Hypothalamus (tissue), 51 donors: ENCODE measurements at places on chromosomes 16 and 17.

DNA sequence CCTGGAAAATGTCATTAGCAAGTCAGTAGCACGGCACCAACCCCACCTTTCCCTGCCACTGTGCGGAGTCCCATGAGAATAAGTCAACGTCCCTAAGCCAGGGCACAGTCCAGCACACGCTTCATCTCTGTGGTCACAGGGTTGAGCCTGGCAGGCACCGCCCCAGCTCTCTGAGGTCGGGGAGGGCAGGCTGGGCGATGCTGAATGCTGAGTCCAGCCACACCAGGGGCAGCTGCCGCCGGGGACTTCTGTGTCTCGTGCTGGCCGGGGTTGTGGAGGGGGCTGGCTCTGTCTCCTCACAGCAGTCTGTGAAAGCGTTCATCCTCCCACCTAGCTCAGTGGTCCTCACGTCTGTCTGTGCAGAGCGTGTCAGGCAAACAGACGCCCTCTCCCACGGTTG is 53.2 kb downstream of the BANP start:
- DNase-seq, result no peak

- no peak for DNase-seq
Observed at GRCh38 chr17:63447471-63448009, 1.4 kb upstream of the CYB561 start.

DNA sequence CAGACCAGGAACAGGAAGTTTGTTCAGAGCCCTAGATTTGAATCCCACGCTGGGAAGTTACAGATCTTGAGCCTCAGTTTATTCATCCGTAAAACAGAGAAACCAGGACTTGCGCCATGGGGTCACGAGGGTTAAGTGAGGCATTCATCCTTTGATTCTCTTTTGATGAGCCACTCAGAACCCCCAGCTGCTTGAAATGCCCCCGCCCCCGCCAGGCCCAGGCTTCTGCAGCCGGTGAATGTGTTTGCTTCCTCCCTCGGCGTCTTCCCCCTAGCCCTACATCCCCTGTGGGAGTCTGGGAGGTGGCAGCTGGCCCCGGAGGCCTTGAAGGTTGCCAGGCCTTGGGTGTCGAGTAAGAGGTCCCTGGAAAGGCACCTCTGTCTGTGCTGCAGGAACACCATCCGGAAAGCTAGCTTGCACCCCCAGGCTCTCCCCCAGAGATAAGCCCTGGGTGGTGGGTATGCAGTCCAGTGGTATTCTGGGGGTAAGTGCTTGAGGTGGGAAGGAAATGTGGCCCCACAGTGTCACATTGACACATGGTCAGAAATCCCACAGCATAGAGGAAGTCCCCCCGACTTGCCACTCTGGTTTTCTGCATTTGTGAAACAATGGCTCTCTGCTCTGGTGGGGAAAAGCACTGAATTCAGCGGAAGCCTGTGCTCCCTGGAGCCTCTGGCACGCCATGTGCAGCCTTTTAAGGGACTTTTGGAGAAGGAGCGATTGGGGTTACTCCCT is 14.9 kb downstream of the IRF8 start:
- no peak for DNase-seq

GRCh38 chr17:49748791-49749190 is 15.1 kb downstream of the FAM117A start:
- no peak for DNase-seq

DNA sequence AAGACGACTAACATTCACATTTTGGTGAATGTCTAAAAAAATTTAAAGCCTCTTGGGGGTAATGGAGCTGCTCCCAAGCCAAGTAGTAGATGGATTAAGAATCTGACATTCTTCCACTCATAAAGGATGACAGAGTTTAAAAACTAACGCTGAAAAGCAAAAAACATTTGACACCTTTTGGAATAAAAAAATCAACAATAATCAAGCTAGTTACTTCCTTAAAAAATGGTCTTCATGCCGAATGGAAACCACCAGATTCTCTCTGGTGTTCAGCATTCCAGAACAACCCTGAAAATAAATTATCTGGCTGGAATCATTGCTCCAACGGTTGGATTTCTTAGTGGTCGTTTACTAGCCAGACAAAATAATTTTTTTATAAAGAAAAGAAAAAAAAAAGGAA is 18.0 kb downstream of the HLF start:
- DNase-seq, result no peak

- DNase-seq, result no peak
Observed at GRCh38 chr17:31357839-31358394, 33.6 kb upstream of the RAB11FIP4 start.

GRCh38 chr17:9291912-9292560 is 270.7 kb downstream of the NTN1 start:
- DNase-seq, result peak; percentile 2

GRCh38 chr17:45022655-45023339 is 28.6 kb downstream of the DCAKD start:
- DNase-seq, result no peak

GRCh38 chr16:24848065-24848464 is 2.3 kb downstream of the SLC5A11 start:
- DNase-seq, result no peak

GRCh38 chr16:1073262-1073558 is 663 bp downstream of the SSTR5 start:
- no peak for DNase-seq

- DNase-seq, result no peak
Observed at GRCh38 chr17:31061678-31062077, 33.1 kb upstream of the NF1 start.

- DNase-seq, result no peak
Observed at GRCh38 chr17:332558-333322, 19.9 kb downstream of the RPH3AL start.

DNA sequence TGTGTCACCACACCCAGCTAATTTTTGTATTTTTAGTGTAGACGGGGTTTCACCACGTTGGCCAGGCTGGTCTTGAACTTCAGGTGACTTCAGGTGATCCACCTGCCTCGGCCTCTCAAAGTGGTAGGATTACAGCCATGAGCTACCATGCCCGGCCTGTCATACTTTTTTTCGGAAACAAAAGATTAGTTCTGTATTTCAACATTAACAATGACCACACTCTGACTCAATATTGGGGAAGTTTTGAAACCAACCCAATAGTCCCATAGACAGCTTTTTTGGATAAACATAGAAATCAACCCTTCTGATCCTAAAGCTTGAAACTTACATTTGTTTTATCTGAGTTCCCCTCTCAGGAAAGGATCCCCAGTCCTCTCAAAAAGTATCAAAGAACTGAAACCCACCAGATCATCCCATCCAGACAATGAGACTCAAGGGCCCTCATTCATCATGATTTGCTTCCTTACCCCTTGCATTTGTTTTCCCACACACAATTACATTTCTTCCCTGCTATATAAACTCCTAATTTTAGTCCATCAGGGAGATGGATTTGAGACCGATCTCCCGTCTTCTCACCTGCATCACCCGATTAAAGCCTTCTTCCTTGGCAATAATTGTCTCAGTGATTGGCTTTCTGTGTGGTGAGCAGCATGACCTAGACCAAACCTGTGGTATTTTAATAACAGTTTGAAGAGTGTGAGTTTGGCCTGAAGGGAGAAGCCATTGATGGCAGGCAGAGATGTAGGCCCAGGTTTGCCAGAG is 7.2 kb upstream of the AGRP start:
- DNase-seq, result no peak

GRCh38 chr16:89655062-89655643 is 2.4 kb downstream of the CHMP1A start:
- no peak for DNase-seq

DNA sequence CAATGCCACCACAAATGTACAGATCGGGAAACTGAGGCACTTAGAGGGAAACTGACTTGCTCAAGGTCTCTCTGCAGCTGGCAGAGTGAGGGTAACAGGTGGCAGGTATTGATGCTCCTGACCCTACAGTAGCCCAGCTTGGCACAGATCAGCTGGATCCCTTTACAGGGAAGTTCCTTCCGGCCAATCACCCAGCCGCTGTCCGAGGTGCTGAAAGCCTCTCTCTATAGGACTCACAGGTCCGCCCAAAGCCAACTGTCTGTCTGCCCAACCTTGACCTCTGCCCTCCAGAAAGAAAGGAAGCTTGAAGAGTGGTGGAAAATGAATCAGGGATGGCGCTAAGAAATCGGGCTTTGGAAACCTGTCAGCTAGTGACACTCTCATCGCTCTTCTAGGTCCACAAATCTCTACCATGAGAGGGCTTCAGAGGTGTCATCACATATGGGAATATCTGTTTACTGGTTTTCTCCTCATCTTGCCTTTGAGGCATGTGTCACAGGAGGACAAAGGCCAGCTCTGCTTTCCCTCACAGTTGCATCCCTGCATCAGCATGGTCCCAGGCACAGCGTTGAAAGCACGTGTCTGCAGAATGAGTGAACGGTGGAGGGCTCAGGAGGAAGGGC is 246.2 kb downstream of the KATNIP start:
- DNase-seq, result no peak

- peak; percentile 22 for DNase-seq
Observed at GRCh38 chr16:88442727-88443576, 10.1 kb upstream of the ZFPM1 start.

GRCh38 chr16:14405611-14406537 is 224.2 kb downstream of the PARN start:
- no peak for DNase-seq

DNA sequence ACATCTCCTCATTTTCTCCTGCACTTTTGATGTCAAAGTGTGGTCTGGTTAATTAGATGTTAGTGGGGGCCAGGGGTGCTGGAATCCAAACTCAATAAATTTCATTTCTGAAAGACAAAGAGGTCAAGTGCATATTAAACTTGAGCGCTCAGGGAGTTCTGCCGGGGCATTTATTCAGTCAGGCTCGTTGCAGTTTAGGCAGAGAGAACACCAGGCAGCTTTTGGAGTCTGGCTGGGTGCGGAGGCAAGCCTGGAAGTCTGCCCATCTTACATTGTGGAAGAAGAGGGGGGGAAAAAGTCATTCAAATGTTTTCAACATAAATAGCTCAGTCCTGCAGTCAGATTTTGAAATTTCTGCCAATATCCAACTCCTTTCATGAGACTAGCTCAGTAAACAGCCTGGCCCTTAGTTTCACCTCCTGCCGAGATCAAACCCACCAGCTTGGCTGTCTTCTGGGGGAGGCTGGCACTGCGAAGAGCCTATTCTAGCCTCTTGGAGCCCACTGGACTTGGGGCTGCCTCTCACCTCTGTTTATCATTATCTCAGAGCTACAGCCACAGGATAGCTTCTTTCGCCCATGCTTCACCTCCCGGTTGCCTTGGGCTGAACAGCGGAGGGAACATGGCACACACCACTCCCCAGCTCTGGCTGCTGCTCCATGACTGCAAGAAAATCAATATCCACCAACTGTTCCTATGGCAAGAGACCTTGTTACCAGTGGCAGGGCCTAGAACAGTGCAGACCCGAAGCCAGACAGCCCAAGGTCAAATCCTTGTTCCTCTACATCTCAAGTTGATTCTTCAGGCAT is 177.4 kb upstream of the CDH5 start:
- DNase-seq, result peak; percentile 35

- no peak for DNase-seq
Observed at GRCh38 chr17:63528183-63528582, 5.0 kb downstream of the KCNH6 start.

GRCh38 chr17:416293-417206 is 63.9 kb upstream of the RPH3AL start:
- no peak for DNase-seq

- no peak for DNase-seq
Observed at GRCh38 chr17:79479876-79480275, 131.0 kb downstream of the RBFOX3 start.

- DNase-seq, result no peak
Observed at GRCh38 chr16:65125871-65126270, 4.0 kb upstream of the CDH11 start.

DNA sequence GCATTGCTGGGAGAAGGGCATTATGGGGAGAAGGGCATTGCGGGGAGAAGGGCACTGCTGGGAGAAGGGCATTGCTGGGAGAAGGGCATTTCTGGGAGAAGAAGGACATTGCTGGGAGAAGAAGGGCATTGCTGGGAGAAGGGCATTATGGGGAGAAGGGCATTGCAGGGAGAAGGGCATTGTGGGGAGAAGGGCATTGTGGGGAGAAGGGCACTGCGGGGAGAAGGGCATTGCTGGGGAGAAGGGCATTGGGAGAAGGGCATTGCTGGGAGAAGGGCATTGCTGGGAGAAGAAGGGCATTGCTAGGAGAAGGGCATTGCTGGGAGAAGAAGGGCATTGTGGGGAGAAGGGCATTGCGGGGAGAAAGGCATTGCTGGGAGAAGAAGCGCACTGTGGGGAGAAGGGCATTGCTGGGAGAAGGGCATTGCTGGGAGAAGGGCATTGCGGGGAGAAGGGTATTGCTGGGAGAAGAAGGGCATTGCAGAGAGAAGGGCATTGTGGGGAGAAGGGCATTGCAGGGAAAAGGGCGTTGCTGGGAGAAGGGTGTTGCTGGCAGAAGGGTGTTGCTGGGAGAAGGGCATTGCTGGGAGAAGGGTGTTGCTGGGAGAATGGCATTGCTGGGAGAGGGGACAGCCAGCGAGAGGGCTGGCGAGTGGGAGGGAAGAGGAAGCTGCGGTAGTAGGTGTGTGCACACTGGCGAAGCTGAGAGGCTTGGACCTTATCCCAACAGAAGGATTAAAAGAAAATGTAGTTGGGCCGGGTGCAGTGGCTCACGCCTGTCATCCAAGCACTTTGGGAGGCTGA is 4.6 kb upstream of the PYDC1 start:
- DNase-seq, result no peak

- DNase-seq, result no peak
Observed at GRCh38 chr16:83116274-83116892, 489.6 kb downstream of the CDH13 start.

- DNase-seq, result no peak
Observed at GRCh38 chr17:36932694-36933511, 4.4 kb upstream of the LHX1 start.

- DNase-seq, result no peak
Observed at GRCh38 chr17:82517230-82517865, 2.2 kb upstream of the FOXK2 start.

DNA sequence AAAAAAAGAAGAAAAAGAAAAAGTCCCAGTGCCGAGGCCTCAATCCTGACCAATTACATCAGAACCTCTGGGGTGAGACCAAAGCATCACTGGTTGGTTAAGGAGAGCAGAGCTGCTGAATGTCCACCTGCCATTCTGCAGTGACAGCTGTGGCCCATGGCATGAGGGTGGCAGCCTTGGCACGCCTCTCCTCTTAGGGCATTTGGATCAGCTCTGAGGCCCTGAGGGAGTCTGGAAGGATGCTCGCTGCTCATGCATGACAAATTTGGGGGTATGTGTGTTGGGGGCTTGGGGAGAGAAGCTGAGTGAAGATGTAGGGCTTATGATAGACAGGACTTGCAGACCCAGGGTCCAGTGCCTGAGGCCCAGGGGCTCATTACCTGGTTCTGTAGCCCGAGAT is 26.3 kb downstream of the MYLK3 start:
- no peak for DNase-seq
